GM23338 (cell line): ENCODE measurements at places on chromosomes 4 and X.
A peak's percentile ranks its signal among the peaks of the same experiment; 100 is the strongest.

- no peaks in the 10 kb centered on the region for H3K27me3 ChIP-seq
- no peak overlapping the region for H3K4me3 ChIP-seq
- no peaks in the 10 kb centered on the region for H3K36me3 ChIP-seq
- DNase-seq: peak; percentile 2
- no peak overlapping the region for H3K27ac ChIP-seq
- H3K4me1 ChIP-seq: peaks cover 6% of the 10 kb centered on the region; the same call in 1 of the 2 replicates
Observed at GRCh38 chrX:150616179-150616862, 47.9 kb downstream of the MTM1 start.

- no peak for DNase-seq
- H3K4me3 ChIP-seq: no peak overlapping the region
- H3K4me1 ChIP-seq: no peaks in the 10 kb centered on the region
Observed at GRCh38 chr4:24588216-24588954, 4.0 kb upstream of the DHX15 start.

DNA sequence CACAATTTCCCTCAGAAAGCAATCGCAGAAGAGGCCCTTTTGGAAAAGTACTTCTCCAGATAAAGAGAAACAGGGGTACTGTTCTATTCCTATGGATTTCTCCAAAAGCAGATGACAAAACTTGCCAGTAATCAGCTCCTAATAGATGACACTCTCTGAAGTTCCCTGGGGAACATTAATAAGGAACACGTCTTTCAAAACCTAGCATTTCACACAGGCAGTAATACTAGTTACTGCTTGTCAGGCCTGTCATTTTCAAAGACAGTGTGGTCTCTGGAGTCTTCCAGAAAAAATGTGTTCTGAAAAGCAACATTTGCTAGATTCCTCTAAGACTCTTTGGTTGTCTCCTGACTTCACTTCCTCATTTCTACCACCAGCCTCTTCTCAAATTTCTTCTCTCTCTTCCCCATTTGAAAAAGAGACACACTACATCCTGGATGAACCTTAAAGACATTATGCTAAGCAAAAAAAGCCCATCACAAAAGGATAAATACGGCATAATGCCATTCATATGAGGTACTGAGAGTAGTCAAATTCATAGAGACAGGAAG, 47.3 kb downstream of the CHRDL1 start:
- no peak for DNase-seq
- H3K27ac ChIP-seq: no peak overlapping the region
- no peaks in the 10 kb centered on the region for H3K4me1 ChIP-seq
- no peaks in the 10 kb centered on the region for H3K27me3 ChIP-seq

DNA sequence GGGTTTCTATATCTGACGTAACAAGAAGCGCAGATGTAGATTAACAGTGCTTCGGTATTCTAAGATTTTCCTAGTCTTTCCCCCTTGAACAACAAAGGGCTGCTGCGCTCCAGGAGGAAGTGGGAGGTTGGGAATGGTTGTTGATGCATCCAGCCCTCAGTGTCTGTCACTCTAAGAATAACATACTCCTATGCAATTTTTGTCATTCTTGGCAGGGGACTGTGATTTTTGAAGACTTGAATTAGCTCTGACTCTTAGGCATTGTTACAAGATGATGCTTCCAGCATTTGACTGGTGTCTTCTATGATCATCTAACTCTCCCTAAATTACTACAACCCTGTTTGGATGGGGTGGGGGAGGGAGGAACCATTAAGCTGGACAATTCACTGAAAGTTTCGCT, 394.2 kb downstream of the ARHGAP24 start:
- peaks cover 25% of the 10 kb centered on the region for H3K4me1 ChIP-seq
- no peak overlapping the region for H3K4me3 ChIP-seq
- no peaks in the 10 kb centered on the region for H3K27me3 ChIP-seq
- H3K27ac ChIP-seq: no peak overlapping the region
- peak; percentile 6 for DNase-seq

DNA sequence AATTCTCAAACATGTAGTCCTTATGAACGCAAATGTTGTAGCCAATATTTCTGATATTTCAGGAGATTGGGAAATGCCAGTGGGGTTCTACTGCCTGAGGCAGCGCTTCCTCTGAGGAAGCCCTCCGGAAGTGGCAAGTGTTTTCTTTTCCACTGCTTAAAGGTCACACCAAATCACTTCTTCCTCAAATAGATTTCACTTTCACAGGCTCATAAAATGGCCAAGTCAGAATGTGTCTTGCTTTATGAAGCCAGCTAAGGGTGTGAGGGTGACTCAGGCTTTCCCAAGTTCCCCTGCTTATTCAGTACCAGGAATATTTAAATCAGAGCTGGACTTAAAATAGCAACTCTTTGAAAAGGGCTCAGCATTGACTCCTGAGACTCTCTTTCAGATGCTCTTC, 514.2 kb upstream of the DIPK2B start:
- no peak for DNase-seq
- no peaks in the 10 kb centered on the region for H3K36me3 ChIP-seq
- peaks cover 4% of the 10 kb centered on the region; the same call in 1 of the 2 replicates for H3K4me1 ChIP-seq
- no peaks in the 10 kb centered on the region for H3K27me3 ChIP-seq

DNA sequence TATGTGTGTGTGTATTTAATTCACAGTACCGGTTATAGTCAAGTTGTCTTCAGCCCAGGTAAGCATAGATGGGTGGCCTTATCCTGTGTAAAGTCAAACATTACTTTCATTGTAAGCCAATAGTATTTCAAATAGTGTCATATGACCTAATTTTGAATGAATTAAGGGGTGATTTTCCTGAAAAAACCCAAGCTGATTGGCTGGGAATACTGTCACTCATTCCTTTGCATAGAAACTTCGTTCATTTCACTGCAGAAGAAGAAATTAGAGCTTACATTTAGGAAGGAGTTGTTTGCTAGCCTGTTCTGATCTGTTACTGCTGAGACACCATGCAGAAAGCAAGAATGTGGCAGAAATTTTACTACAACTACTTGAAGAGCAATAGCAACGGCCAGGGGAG, 45.4 kb downstream of the SMARCAD1 start:
- H3K36me3 ChIP-seq: peaks cover 29% of the 10 kb centered on the region
- H3K4me1 ChIP-seq: no peaks in the 10 kb centered on the region
- H3K27ac ChIP-seq: no peak overlapping the region
- no peaks in the 10 kb centered on the region for H3K27me3 ChIP-seq

GRCh38 chr4:112523008-112523721, 7.2 kb upstream of the NEUROG2 start:
- peak overlapping the region; percentile 57 for H3K4me3 ChIP-seq
- no peak overlapping the region for H3K27ac ChIP-seq
- no peaks in the 10 kb centered on the region; the same call in 1 of the 2 replicates for H3K36me3 ChIP-seq
- peak; percentile 81 for DNase-seq
- H3K4me1 ChIP-seq: peaks cover 52% of the 10 kb centered on the region
- peaks cover 89% of the 10 kb centered on the region for H3K27me3 ChIP-seq

DNA sequence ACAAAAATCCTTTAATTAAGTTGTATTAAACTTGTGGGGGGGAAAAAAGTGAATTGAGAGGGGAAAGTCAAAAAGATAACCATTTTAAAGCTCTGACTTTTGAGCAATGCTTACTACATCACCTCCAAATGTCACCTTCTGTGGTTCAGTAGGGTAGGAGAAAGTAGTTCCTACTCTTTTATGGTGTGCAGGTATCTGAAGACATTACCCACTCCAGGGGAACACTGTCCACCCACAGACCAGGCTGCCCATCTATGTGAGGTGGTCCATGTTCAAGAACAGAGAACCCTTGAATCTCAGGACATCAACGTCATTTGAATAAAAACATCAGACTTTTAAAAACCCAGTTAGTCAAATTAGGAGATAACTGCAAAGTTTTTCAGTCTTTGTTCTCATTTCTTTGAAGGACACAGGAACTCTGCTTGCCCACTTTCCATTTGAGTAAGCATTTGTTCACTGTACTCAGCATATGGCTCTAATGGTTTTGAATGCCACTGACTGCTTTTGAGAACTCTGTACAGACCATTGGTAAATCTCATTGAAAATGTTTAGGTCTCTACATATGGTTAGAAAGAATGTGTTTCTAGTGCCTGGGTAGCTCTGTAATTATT, 18.4 kb downstream of the NMU start:
- DNase-seq: no peak
- peaks cover 8% of the 10 kb centered on the region for H3K4me1 ChIP-seq
- no peaks in the 10 kb centered on the region for H3K36me3 ChIP-seq
- H3K27me3 ChIP-seq: no peaks in the 10 kb centered on the region

- no peaks in the 10 kb centered on the region for H3K36me3 ChIP-seq
- H3K4me1 ChIP-seq: no peaks in the 10 kb centered on the region
- H3K4me3 ChIP-seq: no peak overlapping the region
- no peaks in the 10 kb centered on the region for H3K27me3 ChIP-seq
- no peak overlapping the region for H3K27ac ChIP-seq
- no peak for DNase-seq
Observed at GRCh38 chrX:8462488-8462887, 2.1 kb upstream of the VCX3B start.

- H3K27ac ChIP-seq: no peak overlapping the region
- peaks cover 26% of the 10 kb centered on the region for H3K27me3 ChIP-seq
- peaks cover 22% of the 10 kb centered on the region for H3K4me1 ChIP-seq
- H3K4me3 ChIP-seq: peak overlapping the region; percentile 91
- peak; percentile 69 for DNase-seq
Observed at GRCh38 chr4:15001248-15001868, 923 bp upstream of the CPEB2 start.

GRCh38 chrX:38513112-38513742, 48.1 kb upstream of the TSPAN7 start:
- DNase-seq: no peak
- H3K36me3 ChIP-seq: no peaks in the 10 kb centered on the region
- H3K4me1 ChIP-seq: no peaks in the 10 kb centered on the region
- H3K4me3 ChIP-seq: no peak overlapping the region

DNA sequence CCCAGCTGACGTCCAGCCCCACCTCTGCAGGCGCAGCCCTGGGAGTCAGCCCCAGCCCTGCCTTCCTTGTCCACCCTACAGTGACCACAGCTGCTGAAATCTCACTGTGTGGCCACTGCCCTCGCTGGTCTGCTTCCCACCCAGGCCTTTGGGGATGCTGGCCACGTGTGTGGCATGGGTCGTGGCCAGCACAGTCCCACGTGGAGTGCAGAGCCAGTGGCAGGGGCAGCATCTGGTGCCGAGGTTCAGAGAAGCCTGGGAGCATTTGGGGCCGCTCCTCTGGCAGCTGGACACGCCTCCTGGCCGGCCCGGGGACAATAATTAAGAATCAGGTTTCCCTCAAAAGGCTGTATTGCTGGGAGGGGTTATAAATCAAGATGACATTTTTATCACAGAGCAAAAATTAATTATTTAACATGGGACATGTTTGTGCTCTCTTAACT, 92.1 kb downstream of the HMX1 start:
- H3K27ac ChIP-seq: no peak overlapping the region
- no peaks in the 10 kb centered on the region for H3K27me3 ChIP-seq
- H3K4me3 ChIP-seq: no peak overlapping the region
- DNase-seq: no peak
- H3K36me3 ChIP-seq: no peaks in the 10 kb centered on the region
- no peaks in the 10 kb centered on the region for H3K4me1 ChIP-seq
